ENCODE measurements at places on chromosomes 1 and 21.

DNA sequence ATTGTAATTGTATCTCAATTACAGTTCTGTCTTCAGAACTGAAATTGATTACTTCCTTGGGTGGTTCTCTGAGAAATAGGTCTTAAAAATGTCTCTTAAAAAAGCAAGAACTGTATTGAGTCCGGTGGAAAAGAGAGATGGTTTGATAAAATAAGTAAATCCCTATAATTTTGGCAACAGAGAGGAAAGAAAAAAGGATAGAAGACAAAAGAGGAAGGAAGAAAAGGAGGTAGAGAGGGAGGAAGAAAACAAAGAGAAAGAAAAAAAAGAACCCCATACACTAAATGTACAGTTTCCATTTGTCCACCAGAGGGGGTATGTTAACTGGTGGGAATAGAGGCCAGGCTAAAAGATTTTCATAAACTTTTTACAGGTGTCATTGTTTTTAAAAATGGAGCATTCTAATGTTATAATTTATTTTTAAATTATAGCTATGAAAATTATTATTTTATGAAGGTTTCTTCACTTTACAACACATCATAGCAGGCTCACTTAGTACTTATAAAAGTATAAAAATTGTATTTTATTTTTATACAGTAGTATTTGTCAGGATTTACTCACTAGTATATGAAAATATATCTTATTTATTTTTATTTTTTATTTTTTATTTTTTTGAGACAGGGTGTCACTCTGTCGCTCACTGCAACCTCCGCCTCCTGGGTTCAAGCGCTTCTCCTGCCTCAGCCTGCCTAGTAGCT is 2.1 kb upstream of the UBE2T start:
- DNase-seq: no peak

DNA sequence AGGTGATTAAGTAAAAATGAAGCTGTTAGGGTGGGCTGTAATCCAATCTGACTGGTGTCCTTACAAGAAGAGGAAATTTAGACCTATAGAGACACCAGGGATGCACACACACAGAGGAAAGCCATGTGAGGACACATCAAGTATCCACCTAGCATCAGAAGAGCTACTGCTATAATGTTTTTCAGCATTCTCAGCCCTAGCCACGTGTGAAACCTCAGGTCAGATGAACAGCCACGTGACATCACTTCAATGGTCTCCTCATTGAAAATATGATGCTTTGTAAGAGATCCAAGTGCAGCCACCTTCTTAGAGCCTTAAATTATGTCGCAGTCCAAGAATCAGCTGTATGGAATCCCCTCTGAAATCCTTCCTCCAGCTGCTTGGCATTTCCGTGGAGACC is 65.1 kb downstream of the C1orf87 start:
- DNase-seq: no peak

DNA sequence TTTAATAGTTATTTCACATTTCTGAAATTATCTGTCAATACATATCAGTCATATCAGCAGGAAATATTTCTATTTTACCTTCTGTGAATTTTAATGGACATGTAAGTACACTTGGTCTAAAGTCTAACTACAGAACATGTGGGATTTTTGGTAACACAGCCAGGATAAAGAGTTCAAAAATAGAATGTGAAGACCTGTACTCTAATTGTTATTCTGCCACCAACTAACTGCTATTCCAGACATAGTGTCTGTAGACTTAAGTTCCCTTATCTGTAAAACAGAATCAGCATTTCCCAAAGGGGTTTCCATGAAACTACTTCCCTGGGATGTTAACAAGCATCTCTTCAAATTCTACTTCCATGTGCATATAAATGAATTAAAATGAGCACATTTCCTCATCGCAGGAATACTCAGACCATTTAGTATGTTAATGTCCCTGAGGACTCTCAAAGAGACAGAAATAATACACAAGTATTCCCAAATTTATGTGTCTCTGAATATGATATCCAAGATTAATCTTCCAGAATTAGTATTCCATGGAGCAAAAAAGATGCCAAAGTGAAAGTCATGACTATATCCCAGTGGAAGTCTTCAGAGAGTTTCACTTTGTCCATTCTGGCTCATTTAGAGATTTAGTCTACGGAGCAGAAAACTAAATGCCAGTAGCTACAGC is 325.6 kb downstream of the NEGR1 start:
- DNase-seq: no peak

DNA sequence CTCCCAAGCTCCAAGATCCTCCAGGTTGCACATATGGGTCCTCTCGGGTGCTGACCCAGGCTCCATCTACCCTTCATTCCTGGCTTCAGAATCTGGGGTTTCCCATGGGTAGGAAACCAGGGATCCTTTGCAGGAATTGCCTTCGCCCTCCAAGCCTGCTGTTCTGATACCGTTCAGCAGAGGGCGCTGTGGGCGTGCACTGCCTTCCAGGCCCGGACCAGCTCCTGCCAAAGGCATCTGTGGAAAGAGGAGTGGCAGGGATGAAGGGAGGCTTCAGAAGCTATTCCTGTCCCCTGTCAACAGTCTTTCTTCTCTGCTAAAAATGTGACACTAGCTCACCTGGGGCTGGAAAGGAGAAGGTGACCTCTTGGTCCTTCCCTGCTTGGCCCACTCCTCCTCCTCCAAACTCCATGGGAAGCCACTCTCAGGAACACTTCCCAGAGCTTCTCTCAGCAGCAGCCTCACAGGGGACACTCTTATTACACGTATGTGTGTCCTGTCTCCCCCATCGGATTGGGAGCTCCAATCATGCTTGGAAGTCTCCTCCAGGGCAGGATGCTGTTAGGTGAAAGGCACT is 71.2 kb downstream of the VWA5B1 start:
- peak; percentile 81 for DNase-seq

DNA sequence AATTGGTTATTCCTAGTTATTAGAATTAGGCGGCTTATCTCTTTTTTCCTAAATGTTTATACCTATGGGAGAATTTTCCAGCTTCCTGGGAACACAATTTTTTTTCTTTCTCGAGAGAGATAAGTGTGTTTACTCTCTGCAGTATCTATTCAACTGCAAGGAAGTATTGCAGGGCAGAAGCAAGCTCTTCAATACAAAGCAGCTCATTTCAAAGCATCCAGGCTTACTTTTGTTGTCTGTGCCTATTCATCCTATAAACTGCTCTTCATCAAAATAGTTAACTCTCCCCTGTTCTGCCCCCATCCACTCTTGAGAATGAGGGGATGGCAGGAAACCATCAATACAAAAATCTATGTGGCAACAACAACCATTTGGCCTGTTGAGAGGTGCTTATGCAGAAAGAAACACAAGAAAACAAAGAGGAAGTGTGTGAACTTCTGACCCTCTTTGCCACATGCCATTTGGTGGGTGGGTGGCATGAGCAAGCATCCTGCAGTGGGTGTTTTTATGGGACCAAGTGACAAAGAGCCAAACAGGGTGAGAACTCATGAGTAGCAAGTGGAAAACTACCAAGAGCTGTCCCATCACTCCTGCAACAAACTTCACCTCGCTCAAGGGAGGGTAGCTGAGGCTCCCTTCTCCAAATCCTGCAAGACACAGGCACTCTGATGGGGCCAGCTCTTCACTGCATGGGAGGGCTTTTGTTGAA is 50.6 kb upstream of the MRPS6 start:
- peak; percentile 14 for DNase-seq

DNA sequence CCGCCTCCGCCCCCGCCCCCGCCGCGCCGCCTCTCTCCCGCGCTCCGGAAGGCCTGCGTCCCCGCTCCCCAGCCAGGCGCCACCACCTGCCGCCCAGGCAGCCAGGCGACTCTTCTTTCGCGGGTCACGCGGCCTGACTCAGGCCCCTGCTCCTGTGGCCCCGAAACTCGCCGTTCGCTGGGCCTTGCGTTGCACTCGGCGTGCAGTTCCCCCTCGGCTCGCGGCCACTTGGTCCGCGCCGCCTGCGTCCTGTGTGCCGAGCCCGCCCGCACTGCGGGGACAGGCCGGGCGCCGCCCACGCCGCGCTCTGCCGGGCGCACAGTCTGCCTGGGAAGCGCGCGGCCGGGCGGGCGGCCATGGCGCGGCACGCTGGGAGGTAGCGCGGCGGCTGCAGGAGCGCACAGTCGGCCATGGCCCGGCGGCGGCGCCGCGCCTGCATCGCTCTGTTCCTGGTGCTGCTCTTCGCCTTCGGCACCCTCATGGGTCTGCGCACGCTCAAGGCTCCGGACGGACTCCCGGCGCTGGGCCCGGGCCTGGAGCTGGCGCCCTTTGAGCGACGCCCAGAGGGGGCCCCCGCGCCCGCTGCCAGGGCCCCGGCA is at the start of gene MANEAL:
TSS of gene MANEAL (plus strand) at position 75 of the 599 bp plus-strand sequence. CDS start at position 411, 336 bp downstream.
- DNase-seq: peak; percentile 40

DNA sequence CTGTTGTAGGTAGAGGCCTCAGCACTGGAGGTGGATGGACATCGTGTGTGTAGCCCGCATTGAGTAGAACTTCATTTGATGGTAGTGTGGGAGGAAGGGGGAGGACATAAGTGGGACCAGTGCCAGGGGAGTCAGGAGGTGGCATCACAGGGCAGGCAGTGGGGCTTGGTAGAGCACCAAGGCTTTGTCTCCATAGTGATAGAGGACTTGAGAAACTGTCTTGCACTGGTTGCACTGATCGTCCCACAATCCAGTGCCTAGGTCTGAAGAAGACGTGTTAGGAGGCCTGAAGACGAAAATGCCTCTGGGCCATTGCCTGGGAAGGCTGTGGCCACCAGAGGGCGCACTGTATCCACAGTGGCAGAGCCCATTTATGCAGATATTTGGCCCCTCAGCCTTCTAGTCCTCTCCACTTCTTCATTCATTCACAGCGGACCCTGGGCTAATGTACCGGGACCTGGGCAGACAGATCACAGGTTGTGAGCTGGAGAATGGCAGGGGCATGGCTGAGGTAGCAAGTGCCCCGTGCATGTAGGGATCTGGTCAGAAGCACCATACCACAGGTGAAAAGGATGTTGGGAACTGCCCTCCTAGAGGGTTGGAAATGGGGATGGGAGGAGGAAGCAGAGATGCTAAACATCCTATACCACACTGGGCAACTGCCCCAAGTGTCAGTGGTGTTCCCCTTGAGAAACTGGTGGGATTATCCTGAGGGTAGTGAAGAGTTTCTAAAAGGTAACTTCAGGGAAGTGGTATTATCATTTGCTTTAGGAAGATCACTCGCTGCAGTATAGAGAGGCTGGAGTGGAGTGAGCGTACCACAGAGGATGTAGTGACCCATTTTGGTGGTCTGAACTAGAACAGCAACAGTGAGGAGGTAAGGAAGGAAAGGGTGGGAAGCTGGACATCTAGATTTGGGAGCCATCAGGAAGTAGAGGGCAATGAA is 95.3 kb downstream of the PIK3R3 start:
- DNase-seq: peak; percentile 95

- DNase-seq: no peak
These were observed 687.7 kb upstream of the ADGRL4 start for GRCh38 chr1:79694241-79694640.

- no peak for DNase-seq
These were observed 2.6 kb downstream of the GLRX2 start for GRCh38 chr1:193102662-193103061.

GRCh38 chr1:153030895-153031294 is at the start of gene SPRR1B:
SPRR1B (plus strand) TSS chr1:153031203; CDS start chr1:153032346, 1,143 bp downstream.
- no peak for DNase-seq

DNA sequence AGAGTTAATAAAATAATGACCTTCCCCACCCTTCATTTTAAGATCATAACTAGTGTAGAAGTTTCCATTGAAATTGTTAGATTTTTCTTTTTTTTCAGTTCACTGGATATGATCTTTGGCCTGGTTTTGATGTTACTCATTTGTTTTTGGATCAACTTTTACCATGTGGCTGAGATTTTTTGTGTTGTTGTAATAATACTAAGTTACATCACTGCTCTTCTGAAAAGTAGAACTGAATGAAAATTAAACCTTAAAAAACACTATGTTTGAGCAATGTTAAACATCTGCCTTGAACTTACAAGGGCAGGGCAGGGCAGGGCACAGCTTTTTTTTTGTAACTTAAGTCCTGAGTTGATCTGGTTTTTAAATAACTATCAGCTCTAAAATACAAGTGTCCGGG is 204.8 kb upstream of the ADAMTS5 start:
- DNase-seq: no peak

DNA sequence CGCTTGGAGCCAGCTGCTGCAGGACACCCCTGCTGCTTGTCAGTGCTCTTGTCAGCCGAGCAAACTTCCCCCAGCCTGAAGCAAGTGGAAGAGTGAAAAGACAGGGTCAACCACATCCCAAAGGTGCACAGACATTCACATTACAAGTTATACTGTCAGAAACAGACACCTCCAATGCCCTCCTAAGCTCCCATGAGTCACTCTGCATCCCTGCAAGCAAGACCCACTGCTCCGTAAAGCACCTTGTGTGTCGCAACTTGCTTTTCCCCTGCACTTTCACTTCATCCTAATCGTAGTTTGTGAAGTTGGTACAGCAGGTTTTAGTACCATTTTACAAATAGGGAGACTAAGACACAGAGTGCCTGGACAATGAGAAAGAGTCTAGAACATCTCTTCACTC is 51.1 kb downstream of the KCNH1 start:
- no peak for DNase-seq

DNA sequence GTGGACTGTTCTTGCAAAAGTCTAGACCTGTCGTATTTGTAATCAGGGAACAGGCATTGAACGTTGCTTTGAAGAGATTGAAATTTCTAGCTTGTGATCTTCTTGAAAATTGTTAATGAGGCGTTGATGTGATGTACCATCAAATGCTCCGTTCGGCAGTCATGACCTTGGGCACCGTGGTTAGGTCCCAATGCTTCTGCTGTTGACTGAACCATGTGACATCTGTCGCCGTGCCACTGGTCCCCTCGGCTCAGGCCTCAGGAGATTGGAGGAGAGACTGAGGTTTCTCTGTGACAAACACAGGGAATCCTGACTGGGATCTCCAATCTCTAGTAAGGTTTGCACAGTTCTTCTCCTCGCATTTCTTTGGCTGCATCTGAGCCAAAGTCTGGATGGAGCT is 18.1 kb upstream of the KCNAB2 start:
- no peak for DNase-seq

GRCh38 chr1:243784506-243784905 is 65.5 kb downstream of the AKT3 start:
- DNase-seq: no peak

DNA sequence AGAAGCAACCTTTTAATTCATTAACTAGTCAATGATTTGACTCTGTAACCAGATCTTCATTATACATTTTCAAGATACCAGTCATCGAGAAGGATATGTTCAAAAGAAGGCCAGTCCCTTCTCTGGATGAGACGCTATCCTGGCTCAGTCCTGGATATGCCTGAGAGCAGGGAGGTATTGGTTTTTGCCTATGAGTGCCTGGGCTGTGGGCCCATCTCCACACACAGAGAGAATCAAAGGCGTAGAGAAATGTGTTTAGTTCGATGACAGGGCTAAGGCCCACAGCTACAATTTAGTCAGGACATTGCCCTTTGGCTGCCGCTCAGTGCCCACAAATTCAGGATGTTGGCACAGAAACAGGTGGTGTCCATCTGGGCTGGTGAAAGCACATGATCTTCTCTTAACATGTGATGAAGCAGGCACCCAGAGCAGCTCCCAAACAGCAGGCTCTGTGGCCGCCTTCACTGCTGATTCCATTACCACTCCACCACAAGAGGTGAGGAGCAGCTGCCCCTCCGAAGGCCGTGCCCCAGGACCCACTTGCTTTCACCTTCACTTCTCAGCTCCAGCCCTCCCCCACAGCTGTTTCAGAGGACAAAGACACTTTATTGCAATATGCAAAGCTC is 24.7 kb downstream of the ACKR1 start:
- DNase-seq: no peak
